ENCODE measurements at places on chromosomes 6 and 20.

DNA sequence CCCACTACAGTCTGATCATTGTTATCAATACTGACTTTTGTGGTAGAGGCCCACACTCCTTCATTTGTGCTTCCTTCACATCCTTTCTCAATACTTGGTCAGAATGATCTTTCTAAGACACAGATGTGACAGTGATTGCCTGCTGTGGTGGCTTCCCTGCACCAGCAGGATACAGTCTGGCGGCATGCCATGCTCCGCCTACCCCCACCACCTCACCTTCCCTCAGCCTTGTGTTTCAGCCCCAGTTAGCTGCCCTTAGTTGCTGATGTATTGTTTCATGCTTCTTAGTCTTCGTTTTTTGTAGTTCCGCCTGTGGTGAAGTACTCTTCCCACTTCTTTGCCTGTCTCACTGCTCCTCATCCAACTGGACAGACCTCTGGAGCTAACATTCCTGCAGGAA lies 10.9 kb downstream of the LRRC1 start:
- no peak for DNase-seq

GRCh38 chr6:25027221-25027916 lies 91.6 kb upstream of the RIPOR2 start:
- peak; percentile 46 for DNase-seq

DNA sequence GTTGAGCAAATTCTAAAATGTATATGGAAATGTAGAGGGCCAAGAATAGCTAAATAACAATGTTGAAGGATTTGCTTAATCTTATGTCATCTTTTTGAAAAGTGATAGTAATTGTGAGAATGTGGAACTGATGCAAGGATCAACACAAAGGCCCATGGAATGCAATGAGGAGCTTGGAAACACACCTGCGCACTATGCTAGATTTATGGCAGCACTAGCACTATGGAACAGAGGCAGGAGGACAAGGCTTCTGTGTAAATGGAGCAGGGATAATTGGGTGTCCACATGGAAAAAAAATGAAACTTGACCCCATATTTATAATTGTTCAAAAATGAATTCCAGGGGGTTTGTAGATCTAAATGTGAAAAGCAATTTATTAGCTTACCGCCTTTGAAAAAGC lies 298.3 kb downstream of the FARS2 start:
- no peak for DNase-seq

DNA sequence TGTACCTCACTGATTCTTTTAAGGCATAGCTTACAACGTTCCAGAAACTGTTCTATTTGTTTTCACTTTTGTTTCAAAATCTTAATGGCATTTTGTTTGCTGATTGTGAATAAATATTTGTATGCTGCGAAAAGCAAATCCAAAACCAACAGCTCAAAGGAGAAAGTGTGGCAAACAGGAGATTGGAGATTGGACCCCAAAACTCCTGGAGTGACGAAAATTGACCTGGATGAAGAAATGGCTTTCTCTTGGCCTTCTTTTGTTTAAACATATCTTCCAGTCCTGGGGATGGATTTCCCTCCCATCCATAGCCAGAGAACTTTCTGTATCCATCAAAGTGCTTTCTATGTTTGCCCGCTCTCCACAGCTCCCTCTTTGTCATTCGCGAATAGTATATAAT lies 2.8 kb upstream of the CTCFL start:
- no peak for DNase-seq

DNA sequence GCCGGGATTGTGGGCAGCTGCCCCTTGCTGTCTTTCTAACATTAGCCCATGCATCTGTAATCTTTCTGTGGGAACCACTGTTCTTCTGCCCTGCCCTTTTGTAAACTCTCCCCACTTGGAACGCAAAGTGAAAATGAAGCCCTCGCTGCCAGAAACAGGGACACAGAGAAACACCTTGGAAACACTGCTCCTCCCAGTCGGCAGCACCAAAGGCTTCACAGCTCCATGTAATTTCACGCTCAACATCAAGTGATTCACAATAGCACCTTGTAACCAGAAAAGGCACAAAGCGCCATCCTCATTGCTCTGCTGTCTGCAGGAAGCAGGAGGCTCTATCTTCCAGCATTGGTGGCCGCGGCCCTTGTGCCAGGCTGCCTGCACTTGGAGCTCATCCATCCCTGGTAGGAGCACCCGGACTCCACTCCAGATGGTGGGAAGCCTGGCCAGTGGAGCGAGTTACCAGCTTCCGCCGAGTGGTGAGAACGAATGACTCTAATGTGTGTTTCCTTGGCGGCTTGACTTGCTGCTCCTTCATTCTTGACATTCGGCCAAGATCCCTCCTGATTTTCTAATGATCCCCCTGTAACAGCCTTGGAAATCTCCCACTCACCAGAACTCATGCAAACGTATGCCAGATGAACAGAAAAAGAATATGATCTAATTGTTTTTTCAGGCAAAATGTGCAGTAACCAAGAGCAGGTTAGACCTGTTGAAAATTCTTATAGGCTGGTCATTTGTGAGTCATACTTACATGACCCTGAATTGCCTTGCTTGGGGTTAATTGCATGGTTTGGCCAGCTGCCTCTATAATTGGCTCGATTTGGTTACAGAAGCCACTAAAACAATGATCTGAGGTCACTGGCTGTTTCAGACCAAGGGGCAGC lies 169.1 kb upstream of the CDYL start:
- no peak for DNase-seq

DNA sequence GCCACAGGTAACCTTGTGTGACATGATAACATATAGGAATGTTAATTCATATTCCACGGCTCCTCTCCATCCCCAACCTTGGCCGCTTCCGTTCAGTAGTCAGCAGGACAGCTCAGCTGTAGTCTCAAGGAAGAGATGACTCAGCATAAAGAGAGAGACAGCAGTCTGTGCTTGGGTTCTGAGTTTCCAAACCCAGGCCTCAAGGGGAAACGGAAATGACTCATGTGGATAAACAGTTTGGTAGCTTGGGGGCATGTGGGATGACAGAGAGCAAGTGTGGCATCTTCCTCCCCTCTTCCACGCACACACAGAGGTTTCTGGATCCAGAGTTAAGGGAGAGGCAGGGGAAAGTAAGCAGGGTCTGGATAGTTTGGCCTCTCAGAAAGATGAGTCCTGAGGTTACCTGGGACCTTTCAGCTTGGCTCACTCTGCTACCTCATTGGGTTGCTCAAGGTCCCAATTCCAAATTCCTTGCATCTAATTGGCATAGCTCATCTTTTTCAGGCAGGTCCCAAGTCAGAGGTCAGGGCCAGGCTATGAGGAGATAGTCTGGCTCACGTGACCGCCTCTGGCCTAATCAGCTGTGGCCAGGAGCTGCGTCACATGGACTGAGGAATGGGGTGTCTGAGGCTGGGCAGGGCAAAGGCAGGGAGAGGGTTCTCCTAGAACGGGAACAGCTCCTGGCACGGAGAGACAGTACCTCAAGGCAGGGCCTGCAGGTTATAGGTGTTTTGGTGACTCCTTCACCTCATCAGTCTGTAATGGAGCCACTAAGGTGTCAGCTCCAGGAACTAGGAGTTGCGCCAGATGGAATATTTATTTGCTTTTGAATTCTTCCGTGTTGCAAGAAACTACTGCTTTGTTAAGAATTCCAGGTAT lies 36.5 kb upstream of the MLN start:
- DNase-seq = no peak

GRCh38 chr6:151025076-151025475 lies 159.6 kb downstream of the MTHFD1L start:
- no peak for DNase-seq

DNA sequence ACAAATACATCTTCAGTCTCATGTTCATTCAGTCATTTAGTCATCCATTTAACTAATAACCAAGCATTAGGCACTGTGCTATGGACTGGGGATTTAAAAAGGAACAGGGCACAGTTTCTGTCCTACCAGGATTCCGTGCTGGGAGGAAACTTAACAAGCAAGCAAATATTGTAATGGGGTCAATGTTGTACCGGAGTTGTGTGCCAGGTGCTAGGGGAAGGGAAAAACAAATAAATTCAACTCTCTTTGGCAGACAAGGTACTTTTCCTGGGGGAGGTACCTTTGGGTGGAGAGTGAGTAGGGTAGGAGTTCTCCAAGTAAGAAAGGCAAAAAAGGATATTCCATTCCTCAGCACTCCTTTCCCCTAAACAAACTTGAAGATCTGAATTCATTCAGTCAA lies 90.3 kb downstream of the OLIG3 start:
- no peak for DNase-seq

- DNase-seq = no peak
Measured at GRCh38 chr20:52806918-52807317, 165.2 kb upstream of the TSHZ2 start.

- no peak for DNase-seq
Measured at GRCh38 chr6:25815194-25815593, 16.7 kb downstream of the SLC17A1 start.
